ENCODE measurements at places on chromosomes 1 and 21.

GRCh38 chr1:212669102-212669501, 30.5 kb downstream of the BATF3 start:
- peak; percentile 76 for DNase-seq

DNA sequence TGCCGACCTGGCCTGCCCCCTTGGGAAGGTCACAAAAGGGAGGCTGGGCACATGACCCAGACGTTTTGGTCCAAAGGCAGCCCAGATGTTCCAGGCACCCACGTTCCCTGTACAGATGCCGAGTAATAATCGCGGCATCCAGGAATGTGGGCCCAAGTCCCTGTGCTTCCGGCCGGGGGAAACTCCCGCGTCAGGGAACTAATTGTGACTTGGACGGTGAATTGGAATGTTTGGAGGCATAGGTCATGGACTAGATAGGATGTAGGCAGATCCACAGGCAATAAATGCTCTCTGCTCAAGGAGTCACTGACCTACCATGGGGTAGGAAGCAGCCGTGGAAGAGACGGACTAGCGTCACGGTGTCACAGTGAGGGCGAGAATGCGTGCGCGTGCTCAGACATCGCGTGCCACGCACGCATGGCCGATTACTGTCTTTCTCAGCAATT, 178.4 kb downstream of the DUSP10 start:
- DNase-seq, result no peak

GRCh38 chr1:38758820-38759219, 100.8 kb downstream of the RRAGC start:
- DNase-seq, result no peak

DNA sequence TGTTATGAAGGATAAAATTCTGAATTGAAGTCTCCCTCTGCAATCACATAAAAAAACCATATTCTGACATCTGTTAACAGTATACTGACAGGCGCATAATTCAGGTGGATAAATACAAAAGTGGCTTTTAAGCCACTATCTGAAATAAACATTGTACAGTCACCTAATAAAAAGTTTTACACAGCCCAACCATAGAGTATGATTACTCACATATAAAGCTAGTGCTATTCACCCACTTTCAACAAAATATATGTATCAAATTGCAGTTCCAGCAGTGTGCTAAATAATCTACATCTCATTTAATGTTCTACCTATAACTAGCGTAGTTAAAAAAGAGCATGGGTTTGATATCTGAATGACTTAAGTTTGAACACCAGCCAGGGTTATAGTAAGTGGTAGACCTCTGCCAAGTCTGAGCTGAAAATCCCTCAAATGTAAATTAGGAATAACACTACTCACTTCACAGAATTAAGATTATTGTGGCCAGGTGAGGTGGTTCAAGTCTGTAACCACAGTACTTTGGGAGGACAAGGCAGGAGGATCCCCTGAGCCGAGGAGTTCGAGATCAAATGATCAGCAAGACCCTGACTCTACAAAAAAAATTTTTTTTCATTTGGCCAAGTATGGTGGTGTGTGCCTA, 3.9 kb downstream of the EGLN1 start:
- no peak for DNase-seq

DNA sequence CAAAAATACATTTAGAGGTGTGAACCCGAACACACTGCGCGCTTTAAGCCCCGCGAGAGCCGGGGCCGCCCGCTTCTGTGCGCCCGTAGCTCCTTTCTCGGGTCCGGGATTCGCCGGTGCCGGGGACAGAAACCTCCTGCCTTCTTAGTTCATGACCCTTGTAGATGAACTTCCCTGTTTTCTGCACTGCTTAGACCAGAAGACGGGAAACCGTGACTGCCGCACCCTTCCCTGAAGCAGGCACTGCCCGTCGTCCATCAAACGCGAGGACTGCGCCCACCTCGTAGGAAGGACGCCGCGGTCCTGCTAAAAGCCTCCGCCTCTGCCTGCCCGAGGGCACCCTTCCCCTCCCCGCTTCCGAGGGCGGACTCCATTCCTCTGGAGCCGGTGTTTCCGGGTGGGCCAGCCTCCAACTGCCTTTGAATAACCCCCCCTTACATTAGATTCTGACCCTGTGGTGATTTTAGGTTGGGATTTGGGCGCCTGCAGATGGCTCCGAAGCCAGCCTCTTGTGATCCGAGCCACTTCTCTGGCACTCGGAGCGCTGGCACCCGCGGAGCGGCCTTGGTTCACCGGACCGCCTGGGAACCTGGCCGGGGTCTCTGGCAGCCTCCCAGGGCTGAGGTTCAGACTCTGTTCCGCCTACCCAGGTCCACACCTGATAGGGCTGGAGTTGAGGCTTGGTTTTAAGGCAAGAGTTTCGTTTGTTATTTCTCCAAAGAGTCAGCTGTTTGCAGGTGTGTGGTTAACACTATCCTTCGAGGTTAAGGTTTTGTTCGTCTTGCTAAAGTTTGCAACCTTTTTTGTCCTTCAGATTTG, 1.2 kb upstream of the PTTG1IP start:
- no peak for DNase-seq

DNA sequence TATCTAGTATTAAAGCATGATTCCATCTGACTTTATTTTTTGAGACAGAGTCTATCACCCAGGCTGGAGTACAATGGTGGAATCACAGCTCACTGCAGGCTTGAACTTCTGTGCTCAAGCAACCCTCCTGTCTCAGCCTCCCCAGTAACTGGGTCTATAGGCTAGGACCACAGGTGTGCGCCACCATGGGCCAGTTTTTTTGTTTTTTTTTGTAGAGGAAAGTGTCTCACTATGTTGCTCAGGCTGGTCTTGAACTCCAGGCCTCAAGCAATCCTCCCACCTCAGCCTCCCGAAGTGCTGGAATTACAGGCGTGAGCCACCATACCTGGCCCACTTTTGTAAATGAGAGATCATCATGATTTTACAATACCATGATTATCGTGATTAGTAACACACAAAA, 9.2 kb downstream of the PPP1R15B start:
- no peak for DNase-seq

GRCh38 chr1:43460988-43461693, 7.4 kb upstream of the HYI start:
- DNase-seq, result no peak

- DNase-seq, result no peak
These were observed 369.9 kb downstream of the SETD4 start for GRCh38 chr21:35690436-35690835.

DNA sequence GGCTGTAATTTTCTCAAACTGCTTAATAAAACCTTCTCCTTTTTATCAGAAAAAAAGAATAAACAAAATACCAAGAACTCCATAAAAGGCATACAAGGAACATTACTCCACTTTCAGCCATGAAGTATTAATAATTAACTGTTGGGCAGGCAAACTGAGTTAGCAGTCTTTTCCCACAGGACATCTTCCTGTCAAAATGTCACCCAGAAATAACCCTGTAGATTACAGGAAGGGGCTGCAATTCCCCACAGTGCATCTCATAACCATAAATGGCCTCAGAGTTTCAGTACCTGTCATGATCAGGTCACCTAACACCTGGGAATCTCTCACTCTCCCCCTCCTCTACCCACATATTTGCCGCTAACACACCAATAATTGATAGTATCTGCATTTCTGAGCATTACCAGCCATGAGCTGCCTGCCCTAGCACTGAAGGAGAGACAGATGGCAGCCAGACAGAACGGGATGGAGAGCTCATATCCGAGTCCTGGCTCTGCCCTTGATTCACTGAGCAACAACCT, 475.0 kb downstream of the SMYD3 start:
- DNase-seq, result no peak

GRCh38 chr1:168121401-168122011, 15.2 kb downstream of the GPR161 start:
- DNase-seq, result no peak

GRCh38 chr21:34582506-34583150, 32.3 kb downstream of the RCAN1 start:
- peak; percentile 58 for DNase-seq

GRCh38 chr1:94522304-94522703, 19.3 kb downstream of the F3 start:
- DNase-seq, result peak; percentile 22

DNA sequence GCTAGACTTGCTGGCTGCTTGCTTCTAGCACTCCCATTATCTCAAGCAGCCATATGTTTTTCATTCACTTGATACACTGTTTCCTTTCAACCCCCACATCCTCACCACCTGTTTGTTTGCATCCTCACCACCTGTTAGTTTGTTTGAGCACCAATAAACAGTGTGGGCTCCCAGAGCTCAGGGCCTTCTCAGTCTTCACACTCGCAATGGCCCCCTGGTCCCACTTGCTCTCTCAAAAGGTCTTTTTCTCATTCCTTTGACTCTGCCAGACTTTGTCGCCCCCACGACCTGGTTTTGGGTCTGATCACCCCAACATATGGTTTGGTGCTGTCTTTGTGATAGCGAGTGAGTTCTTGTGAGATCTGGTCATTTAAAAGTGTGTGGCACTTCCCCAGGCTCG, 6.2 kb upstream of the PADI4 start:
- no peak for DNase-seq

DNA sequence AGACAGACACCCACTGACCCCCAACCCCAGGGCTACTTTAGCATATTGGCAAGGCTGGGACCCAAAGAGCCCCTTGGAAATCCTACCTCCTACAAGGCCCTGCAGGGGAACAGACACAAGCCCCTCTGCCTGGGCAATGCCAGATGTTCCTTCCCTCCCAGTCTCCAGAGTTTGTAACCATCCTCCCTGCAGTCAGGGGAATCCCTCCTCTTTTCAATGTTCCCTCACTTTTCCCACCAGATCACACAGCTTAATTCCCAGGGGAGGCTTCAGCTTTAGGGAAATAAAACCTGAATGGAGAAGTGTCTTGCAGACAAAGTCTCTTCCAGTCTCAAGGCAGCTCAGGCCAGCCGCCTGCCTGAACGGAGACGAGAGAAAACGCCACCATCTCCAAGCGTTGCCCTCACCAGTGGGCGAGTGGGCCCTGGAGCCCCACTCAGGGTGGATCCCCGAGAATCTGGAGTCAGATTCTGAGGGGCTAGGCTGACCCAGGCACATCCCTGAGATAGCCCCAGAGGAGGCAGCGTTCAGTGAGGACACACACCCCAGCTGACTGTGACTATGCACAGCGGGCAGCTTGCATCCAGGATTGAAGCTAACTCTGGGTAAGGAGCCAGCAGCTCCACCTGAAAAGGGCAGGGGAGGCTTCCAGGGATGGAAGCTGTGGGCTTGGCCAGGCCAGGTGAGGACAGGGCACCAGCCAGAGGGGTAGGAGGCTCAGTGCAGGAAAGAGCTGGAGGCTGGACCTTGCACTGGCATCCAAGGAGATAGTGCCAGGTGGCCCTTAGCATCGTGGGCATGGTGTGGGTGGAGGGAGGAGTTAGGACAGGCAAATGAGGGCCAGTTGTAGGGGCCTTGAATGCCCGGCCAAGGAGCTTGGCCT, 44.0 kb upstream of the ZC3H12A start:
- no peak for DNase-seq

- no peak for DNase-seq
These were observed 21.2 kb downstream of the CEP170 start for GRCh38 chr1:243233908-243234307.

GRCh38 chr1:69914976-69915765, 290.2 kb downstream of the LRRC40 start:
- no peak for DNase-seq

- no peak for DNase-seq
These were observed 1.3 kb downstream of the EDN2 start for GRCh38 chr1:41483001-41483850.

DNA sequence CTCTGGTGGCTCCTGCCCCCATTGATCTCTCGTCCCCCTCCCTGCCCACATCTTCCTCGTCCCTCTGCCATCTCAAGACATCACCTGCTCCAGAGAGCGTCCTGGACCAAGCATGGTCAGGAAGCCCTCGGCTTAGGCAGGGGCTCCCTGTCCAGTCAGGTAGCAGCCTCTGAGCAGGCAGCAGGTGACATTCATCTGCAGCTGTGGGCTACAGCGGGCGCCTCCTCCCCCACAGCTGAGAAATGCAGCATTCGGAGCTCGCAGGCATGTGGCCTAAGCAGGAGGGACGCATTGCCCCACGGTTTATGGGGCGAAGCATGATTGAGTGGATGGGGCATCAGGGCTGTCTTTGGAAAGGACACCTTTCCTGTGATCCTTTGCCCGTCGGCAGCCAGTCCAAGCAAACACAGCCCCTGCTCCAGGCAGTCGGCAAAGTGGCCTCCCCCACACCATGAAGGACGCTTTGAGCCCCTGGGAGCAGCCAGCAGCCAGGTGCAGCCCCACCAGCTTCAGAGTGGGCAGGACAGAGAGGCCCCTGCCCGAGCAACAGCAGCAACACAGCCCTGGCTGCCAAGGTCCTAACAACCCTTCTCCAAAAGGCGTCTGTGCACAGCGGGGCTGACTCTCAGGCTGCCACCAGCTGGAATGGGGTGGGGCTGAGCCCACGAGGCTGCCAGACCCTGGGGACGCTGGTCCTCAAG, 234.1 kb upstream of the VAMP3 start:
- no peak for DNase-seq

DNA sequence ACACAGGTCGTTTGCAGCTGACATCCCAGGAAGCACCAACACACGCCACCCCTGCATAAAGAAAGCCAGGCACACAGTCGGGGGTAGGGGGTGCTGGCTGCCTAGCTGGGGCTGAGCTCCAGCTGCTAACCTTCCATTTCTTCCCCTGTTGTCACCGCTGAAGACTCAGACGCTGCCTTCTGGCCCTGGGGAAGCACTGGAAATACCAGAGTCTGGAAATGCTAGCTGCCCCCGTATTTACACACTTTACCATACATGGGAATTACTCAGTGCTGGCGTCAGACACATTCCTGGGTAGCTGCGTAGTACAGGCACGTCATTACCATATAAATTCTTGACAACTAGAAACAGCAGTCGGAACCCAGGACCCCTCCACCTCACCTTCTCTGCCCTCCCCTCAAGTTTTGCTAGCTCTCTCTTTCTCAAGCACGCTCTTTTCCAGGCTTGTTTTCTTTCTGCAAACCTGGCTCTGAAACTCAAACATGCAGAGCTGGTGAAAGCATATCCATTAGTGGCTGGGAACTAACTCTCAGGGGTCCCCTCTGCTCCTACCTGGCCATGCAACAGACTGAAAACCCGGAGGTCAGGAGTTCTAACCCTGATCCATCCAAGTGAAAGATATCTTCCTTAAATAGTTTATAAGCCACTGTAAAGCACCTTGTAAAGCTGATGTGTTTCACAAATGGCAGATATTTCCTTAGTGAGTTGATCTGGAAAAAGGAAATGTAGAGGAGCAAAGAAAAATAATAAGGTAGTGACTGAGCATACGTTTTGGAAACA, 3.3 kb downstream of the CSRP1 start:
- peak; percentile 64 for DNase-seq

- DNase-seq, result no peak
These were observed 82.0 kb upstream of the ESRRG start for GRCh38 chr1:216805233-216805632.

- DNase-seq, result no peak
These were observed 452.9 kb upstream of the PRMT6 start for GRCh38 chr1:106603616-106604015.
